ENCODE measurements at places on chromosomes 16 and 17. TPM values are rescaled to one million over a fixed set of nuclear protein-coding genes. Genes with fewer than 3 reads are reported as not detected.

- DNase-seq = no peak
Measured at GRCh38 chr17:1123393-1123831, 56.4 kb downstream of the ABR start.

GRCh38 chr16:76265434-76266045 is 11.7 kb upstream of the CNTNAP4 start:
- DNase-seq = no peak

DNA sequence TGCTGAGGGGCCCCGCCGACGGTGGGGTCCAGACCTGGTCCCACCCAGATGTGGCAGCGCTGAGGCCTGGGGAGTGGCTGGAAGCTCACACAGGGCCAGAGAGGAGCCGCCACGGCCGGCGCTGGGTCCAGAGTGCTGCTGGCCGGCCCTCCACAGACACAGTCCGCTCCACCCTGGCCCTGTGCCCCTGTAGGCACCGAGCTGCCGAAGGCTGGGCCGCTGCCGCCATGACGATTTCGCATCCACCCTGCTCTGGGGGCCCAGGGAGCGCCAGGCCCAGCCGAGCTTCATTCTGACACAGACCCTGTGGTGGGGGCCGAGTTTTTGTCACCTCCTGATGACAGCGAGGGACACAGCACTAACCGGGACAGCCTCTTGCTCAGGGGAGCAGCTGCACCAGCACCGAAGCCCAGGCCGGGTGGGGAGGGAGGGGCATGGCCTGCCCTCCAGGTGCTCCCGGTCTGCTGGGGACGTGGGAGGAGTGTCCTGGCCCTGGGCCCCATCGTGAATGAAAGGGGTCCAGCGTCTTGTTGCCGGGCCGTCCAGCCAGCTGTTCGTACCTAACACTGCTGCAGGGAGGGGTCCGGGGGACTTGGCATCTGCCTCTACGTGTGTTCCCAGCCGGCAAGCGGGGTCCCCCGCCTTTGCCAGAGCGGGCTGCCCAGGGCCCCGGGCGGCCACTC is 27.1 kb upstream of the SSTR5 start:
- no peak for DNase-seq

GRCh38 chr17:73498886-73499554 is 145.2 kb downstream of the SDK2 start:
- no peak for DNase-seq

AGRP gene
- not detected for total RNA-seq

DNA sequence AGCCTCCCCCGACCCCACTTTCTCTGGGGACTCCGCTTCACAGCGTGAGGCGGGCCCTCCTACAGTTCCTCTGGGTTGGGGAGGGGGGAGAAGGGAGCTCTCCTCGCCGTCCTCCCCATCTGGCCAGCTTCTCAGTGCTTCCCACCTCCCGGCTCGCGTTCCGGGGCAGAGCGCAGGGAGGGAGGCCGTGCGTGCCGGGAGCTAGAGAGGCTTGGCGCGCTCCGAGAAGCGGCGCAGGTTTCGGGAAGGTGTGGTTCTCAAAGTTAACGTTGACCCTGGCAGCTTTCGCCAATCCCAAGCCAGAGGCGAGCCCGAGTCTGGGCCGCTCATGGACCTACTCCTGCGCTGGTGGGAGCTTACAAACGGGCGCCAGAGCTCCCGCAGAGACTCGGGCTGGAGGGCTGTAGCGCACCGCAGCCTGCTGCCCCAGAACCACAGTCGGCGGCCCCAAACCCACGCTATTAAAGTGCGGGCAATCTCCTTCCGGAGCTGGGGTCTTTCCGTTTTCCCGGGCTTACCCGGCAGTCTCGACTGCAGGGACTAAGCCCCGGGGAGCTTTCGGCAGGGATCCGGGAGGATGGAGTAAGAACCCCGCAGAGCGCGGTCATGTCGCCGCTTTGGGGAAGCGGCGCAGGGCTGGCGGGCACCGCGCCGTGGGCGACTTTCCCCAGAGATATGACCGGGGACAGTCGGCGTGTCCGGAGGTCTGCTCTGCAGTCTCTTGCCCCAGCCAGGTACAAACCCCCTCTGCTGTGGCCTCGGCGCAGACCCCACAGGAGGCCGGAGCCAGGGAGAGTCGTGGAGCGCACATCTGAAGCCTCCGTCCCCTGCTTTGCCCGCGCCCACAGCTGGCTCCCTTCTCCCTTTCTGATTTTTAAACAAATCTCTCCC is 787 bp downstream of the CDH11 start:
- no peak for DNase-seq

All from psoas muscle (tissue), 8 donors.